ENCODE measurements at places on chromosomes 3 and 15. TPM values are rescaled to one million over a fixed set of nuclear protein-coding genes. Genes with fewer than 3 reads are reported as not detected.

Gene PP2D1
- total RNA-seq: not detected

Gene FANCD2OS
- not detected for total RNA-seq

Gene ROBO1
- 55.9 TPM for total RNA-seq

Gene SLC12A1
- total RNA-seq: not detected

Gene FBN1
- total RNA-seq: 1,495 TPM

Gene MUC20
- 0.50 TPM for total RNA-seq

Gene OXTR
- total RNA-seq: 0.79 TPM

Gene KLF15
- 2.9 TPM for total RNA-seq

Gene GRM7
- not detected for total RNA-seq

Gene LRRC2
- 0.13 TPM for total RNA-seq

Gene DISP2
- total RNA-seq: 0.25 TPM

Gene C3orf62
- 1.1 TPM for total RNA-seq

Gene TRH
- total RNA-seq: not detected

Gene GOLGA6D
- not detected for total RNA-seq

Gene CELF6
- total RNA-seq: 0.13 TPM

Gene TOPBP1
- total RNA-seq: 21.8 TPM

Gene DLL4
- total RNA-seq: 1.5 TPM

Gene FOXL2
- total RNA-seq: not detected
